Common myeloid progenitor, CD34-positive (primary cell): ENCODE measurements at places on chromosomes 12 and 14.

- peak; percentile 81 for DNase-seq
These were observed at the start of gene RPS6KL1 for GRCh38 chr14:74922752-74923401. TSS of gene RPS6KL1 (minus strand) at chr14:74923260. CDS start at chr14:74921541, 1,719 bp downstream.

- no peak for DNase-seq
These were observed 92.8 kb upstream of the TMTC2 start for GRCh38 chr12:82593901-82594396.

DNA sequence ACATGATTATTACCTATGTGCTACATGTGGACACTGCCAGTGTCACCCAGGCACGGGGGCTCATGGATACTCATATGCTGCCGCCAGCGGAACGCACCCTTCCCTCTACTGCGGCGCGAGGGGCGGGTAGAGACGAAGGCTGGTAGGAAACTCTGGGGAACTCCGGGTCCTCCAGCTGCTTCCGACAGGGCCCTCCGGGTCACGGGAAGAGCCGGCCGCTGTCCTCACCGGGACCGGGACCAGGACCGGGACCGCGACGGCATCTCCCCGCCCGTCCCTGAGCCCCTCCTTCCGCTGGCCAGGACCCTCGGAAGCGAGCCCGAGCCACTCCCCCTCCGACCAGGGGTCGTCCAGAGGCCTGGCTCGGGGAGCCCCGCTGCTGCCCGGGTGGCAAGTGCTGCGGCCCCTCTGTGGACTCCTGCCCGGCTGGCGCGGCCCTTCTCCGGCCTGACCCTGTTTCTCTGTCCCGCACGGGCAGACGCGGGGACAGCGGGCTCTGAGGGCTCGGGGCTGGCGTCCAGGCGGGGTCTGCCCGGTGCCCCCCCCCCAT is 209.6 kb downstream of the ADGRD1 start:
- DNase-seq: no peak

GRCh38 chr12:129332286-129332685 is 479.0 kb downstream of the GLT1D1 start:
- no peak for DNase-seq

- peak; percentile 40 for DNase-seq
These were observed 6.8 kb upstream of the RASAL1 start for GRCh38 chr12:113142173-113142885.

DNA sequence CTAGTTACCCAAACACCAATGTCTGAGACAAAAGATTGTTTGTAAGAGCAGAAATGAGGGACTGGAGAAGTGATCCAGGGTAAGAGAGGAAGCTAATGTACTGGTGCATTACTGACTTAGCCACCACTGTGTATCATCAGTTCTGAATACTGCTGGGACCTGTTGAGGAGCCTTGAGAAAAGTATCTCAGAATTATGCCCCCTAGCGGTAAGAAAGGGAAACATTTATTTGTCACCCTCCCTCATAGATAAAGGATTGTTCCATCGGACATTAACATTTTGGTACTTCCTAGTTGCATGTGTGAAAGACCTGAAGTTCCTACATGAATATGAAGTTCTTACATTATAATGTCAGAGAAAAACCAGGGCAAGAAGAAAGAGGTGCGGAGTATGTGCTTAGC is 612.5 kb downstream of the FSCB start:
- peak; percentile 15 for DNase-seq

DNA sequence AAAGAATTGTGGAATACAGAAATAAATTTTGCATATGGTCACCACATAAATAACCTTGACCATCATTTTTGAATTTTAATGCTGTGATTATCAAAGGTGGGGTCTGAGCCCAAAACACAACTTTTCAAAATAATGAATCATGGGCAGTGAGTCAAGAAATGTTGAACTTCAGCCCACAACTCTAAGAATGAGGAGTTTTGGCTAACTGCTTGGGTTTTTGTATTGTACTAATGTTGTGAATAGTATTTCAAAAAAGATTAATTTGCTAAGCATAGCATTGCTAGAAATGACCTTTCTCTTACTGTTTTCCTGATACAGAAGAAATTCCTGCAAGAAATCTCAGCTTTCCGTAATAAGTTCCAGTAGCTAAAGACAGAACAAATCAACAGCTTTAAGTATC is 24.4 kb upstream of the YARS2 start:
- no peak for DNase-seq

DNA sequence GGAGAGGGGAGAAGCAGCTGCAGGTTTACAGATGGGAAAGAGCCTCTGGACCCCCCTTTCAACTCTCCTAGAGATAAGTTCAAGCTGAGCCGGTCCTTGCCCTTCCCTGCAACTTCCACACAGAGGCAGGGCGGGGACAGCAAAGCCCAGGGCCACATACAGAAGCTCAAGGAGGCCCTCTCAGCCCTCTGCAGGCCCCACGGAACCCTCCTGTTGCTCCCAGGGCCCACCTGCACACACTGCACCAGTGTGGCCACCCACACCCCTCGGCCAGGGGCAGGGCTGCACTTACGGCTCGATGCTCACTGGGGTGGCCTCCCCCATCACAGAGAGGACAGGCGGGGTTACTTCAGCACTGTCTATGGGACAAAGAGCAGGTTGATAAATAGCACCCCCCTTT is 13.0 kb upstream of the PNMA1 start:
- DNase-seq: no peak

DNA sequence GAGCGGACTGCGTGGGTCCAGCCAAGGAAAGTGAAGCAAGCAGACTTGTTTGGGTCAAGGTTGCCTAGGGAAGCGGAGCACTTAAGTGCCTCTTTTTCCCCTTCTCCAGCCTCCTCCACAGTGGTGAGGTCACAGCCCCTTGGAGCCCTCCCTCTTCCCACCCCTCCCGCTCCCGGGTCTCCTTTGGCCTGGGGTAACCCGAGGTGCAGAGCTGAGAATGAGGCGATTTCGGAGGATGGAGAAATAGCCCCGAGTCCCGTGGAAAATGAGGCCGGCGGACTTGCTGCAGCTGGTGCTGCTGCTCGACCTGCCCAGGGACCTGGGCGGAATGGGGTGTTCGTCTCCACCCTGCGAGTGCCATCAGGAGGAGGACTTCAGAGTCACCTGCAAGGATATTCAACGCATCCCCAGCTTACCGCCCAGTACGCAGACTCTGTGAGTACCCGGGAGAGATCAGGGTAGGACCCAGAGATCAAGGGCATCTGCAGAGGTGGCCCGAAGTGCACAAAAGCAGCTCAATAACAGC is at the start of gene TSHR:
TSS of gene TSHR (plus strand) at position 206 of the 526 bp plus-strand sequence. CDS start at position 266, 60 bp downstream.
- no peak for DNase-seq

GRCh38 chr14:23929822-23930294 is 23.7 kb upstream of the DHRS4 start:
- DNase-seq: peak; percentile 78

- DNase-seq: no peak
These were observed 4.0 kb downstream of the ACVRL1 start for GRCh38 chr12:51911307-51911706.

GRCh38 chr12:57315681-57316080 is 64.7 kb upstream of the STAC3 start:
- no peak for DNase-seq

DNA sequence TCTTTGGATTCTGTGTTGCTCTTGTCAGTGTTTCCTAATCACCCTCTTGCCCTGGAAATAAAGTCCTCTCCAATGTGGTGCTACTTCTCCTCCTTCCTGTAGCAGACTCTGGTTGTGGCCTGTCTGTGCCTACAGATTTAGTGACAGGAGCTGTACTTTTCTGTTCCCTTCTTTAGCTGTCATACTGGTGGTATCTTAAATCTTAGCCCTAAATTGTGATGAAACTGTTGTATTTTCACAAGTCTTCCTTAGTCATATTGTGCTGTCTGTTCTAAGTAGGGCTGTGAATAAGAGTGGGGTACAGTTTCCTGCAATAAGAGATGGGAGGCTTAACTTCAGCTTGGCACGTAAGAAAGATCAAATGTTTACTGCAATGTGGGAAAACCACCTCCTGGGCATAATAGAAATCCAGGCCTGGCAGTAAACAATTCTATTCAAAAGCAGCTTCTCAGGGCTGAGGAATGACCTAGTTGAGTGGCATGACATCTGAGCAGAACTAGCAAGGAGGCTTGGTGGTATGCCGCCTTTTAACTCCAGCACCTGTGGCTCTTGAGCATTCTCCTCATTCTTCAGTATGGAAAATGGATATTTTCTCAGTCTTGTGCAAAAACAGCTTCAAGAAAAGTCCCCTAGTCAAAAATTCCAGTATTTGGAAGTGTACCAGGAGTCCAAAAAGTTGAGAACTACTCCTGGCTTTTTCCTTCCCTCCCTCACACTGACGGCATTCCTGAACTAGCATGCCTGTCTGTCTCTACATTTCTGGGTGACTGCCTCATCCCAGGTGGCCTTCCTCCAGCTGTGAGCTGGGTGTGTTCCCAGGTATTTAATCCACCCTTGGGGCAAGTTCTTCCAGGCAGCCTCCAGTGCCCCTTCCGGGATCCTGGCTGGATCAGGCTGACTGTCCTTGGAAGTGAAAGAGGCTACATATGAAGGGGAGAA is 19.5 kb downstream of the ANO6 start:
- no peak for DNase-seq

DNA sequence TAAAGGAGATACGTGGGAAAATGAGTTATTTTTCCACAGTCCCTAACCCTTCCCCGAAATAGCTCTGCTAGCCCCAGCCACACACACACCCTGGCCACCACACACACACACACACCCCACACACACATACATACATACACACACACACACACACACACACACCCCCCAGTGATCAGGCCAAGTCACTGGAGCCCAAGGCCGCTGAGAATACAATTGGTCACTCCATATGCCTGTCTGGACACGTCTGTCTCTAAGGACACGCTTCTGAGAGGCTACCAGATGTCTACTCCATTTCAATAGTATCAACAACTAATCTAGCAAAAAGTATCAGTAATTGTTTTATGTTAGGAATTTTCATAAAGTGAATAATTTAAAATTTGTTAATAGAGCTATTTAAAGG is 13.0 kb upstream of the DIABLO start:
- DNase-seq: no peak

DNA sequence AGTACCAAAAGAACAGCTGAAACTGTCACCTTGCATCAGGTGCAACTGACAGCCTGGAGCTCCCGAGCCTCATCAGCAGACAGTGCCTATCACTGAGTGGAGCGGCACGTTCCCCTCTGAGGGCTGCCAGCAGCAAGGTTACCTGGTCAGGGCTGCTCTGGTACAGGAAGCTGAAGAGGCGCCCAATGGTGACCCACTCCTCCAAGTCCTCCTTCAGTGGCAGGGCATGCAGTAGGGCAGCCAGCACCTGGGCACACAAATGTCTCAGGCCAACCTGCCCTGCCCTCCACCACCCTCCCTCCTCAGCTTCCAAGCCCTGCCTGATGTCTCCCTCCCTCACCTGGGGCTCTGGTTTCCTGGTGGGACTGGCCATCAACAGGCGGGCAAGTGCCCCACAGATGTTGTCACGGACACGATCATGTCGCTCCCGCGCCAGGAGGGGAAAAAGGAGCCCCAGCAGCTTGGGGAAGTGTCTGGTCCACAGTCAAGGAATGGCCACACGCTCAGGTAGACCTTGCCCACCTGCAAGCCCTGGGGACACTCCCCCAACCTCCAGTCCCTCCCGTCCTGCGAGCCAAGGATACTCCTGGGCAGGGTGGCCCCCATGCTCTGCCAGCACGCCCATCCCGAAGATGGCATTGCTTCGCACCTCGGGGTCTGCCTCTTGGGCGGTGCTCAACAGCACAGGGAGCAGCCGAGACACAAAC is 7.1 kb downstream of the IPO4 start:
- no peak for DNase-seq

GRCh38 chr14:59004012-59004411 is 184.5 kb upstream of the DAAM1 start:
- DNase-seq: no peak

DNA sequence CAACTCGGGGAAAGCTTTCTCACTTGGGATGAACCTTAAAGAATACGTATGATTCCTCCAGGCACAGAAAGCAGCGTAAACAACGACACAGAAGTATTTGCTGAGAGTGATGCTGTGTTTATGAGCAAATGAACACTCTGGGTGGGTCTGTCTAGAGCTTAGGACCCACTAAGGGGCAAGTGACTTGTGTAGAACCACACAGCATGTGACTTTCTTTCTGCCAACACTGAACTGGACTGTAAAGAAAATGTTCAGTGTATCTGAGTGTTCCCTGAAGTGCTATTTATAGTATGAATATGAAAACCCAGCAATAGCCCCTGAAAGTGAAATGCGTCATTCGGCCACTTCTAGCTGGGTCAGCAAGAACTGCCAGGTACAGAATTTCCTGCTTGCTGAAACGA is 78.5 kb downstream of the ST8SIA1 start:
- no peak for DNase-seq

GRCh38 chr12:18782827-18783226 is 44.9 kb downstream of the CAPZA3 start:
- no peak for DNase-seq

DNA sequence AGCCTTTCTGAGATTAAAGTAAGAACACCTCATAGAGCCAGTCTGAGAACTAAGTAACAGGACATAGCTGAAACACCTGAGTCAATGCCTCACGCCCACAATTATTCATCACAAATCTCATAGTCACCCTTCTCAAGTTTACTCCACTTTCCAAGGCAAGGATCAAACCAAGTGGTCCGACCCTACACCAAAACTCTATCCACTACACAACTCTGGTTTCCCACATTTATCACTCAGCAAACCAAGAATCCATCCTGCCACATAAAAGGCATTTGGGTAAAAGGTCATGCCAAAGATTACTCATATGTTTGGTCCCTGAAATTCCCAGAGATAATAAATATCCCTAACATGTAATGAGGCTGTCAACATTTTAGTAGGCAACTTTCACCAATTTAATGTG is 144.1 kb downstream of the RPAP3 start:
- no peak for DNase-seq

DNA sequence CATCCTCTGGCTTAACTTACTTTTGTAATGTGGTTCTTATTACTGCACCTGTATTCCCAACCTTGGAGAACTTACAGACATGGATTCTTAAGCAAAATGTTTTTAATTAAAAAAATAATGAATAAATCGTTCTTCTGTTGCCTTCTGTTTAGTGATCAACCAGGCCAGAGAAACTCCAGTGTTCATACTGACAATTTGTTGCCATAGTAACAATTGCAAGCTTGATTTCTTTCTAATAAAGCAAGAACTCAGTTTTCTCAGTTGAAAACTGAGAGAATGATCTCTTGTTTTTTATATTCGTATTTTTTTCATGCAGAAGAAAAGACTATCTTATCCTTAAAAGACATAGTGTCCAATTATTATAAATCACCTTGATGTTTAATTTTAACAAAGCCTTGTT is 106.5 kb upstream of the LMNTD1 start:
- no peak for DNase-seq

- no peak for DNase-seq
These were observed 79.8 kb upstream of the DIO2 start for GRCh38 chr14:80291101-80291500.

DNA sequence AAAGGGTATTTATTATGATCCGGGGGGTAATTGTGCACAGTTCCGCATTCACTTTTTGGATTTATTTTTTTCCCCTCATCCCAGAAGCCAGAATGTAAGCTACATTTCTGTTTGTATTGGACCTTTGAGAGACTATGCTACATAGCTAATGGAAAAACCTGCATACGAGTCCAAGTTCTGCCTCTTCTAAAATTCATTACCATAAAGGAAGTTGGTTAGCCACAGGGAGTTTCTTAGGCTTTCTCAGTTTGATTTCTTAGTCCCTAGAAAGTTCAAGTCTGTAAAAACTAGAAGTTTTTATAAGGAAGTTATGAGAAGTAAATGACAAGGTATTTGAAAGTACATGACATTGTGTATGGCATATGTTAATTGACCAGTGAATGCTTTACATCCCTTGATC is 138.7 kb downstream of the PDE3A start:
- peak; percentile 62 for DNase-seq

GRCh38 chr12:95881331-95881955 is 22.7 kb downstream of the SNRPF start:
- DNase-seq: no peak

- DNase-seq: peak; percentile 76
These were observed 73.8 kb downstream of the SYNE3 start for GRCh38 chr14:95442633-95443021.

- DNase-seq: no peak
These were observed 43.2 kb downstream of the SNAPC1 start for GRCh38 chr14:61805451-61805850.
